ENCODE measurements at places on chromosomes 4 and X. TPM values are rescaled to one million over a fixed set of nuclear protein-coding genes. Genes with fewer than 3 reads are reported as not detected.
A peak's percentile ranks its signal among the peaks of the same experiment; 100 is the strongest.

- no peak for DNase-seq
Measured at GRCh38 chr4:14132301-14132700, 504.8 kb upstream of the BOD1L1 start.

DNA sequence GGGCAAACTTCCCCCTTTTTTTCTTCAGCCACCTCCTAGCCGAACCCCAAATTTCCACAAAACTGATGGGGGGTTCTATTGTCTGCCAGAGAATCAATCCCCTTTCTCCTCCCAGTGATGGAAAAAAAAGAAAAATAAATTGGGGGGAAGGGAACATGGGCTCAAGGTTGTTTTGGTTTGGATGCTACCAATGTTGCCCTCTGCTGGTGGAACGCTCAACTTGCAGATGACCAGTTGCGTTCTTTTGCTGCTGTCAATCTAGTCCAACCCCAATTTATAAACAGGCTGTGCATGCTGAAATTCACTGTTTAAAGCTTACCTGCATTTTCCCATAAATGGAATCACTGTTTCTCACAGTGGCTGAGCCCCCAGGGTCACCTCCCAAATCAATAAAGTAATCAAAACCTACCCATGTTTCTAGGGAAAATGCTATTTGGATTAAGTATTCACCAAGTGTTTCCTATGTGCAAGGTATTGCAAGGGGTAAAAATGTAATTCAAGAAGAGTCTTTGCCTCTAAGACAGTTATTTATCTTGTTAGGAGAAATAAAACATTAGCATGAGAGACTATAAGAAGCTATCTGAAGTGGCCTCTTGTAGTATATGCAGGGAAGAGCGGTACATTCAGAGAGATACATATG, 116.7 kb upstream of the TMEM164 start:
- DNase-seq, result peak; percentile 8

DNA sequence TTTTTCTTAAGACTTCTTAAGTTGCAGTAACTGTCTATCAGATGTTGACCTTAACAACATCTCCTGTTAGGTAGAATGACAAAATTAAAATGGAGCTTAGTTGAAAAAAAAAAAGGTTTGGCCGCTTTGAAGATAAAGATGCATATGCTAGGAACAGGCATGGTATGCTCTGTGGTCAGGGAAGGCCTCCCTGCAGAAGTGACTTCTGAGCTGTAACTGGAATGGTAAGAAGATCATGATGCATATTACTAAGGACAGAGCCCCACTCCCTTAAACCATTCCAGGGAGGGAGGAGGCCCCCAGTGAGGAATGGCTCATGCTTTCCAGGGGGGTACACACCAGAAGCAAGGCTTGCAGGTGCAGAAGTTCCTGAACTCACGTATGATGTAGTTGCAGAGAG, 43.7 kb downstream of the PDLIM5 start:
- no peak for DNase-seq

GRCh38 chr4:185541251-185541727, 6.0 kb upstream of the PDLIM3 start:
- no peak for DNase-seq

GRCh38 chr4:66028668-66029067, 358.4 kb upstream of the EPHA5 start:
- no peak for DNase-seq

DNA sequence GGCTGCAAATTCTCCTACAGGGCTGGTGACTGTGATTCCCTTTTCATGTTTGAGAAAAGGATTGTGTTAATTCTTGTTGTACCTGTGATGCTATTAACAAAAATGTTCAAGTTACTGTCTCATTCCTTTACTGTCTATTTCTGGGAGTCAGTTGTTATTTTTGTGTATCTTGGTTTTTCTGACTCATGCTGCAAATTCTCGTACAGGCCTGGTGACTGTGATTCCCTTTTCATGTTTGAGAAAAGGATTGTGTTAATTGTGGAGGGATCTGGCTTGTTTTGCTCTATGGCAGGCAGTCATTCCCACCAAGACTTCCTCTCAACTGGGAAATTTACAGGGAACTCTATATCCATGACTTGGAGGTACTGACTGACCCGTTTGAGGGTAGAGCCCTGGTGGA, 693.4 kb upstream of the INTU start:
- DNase-seq, result peak; percentile 1

GRCh38 chr4:54184581-54184980, 44.5 kb upstream of the PDGFRA start:
- no peak for DNase-seq

DNA sequence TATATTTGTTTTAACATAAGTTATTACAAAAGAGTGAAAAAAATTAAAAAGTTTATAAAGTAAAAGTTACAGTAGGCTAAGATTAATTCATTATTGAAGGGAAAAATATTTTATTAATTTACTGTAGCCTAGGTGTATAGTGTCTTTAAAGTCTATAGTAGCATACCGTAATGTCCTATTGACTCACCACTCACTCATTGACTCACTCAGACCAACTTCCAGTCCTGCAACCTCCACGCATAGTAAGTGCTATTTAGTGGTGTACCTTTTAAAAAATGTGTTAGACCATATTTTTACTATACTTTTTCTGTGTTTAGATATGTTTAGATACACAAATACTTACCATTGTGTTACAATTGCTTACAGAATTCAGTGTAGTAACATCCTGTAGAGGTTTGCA, 841.1 kb downstream of the CENPC start:
- DNase-seq, result no peak

- DNase-seq, result peak; percentile 9
Measured at GRCh38 chr4:25628451-25628850, 27.2 kb upstream of the SLC34A2 start.

GRCh38 chr4:51943221-51943620, 76.9 kb downstream of the LRRC66 start:
- peak; percentile 58 for DNase-seq

DNA sequence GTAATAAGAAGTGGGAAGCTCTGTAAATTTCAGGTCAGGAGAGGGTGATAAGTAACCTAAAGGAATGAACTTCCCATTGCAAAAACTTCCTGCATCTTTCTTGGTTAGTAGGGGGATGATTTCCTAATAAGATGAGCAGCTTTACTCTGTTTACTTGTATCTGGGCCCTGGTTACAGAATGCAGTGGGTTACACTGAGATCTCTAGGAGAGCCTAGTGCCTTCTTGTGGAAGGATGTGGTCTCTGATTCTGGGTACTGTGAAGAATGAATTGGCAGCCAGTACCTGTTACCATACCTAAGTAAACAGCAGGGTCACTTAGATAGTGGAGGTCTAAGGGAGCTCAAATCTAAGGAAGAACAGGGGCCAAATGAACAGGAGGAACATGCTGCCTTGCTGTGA, 320.6 kb downstream of the ARHGAP10 start:
- no peak for DNase-seq

DNA sequence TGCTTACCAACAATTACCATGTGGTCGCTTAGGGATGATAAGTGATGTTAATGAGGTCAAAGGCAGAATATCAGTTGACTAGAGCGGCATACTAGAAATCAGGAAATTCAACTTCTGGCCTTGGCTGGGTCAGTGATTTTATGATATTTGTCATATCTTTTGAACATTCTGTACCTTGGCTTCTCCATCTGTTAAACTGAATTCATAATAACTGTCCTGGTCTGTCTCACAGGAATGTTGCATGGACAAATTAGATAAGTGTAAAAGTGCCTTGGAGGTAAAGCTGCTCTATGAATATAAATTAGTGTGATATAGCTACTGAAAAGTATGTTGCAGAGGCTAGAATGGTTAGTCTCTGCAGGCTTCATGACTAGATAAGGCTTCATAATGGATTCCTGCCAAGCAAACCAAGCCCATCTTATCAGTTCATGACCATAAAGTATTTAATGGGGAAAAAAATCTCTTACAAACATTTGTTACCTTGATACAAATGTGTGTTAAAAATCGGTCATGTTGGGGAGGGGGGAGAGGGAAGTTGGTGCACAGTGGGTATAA, 104.6 kb upstream of the BMPR1B start:
- DNase-seq, result no peak

DNA sequence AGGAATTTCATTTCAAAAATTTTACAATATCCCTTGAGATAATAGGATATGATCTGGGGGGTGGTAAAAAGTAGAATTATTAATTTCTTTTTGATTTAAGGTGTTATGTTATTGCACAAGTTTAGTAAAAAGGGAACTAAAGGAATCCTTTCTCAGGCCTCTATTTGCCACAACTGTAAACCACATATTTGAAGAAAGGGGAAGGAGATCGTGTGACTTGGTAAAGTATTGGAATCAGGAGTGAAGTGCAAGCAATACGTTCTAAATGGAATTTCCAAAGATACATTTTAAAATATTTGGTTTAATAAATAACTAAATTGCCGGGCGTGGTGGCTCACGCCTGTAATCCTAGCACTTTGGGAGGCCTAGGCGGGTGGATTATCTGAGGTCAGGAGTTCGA, 35.3 kb upstream of the SCRG1 start:
- no peak for DNase-seq

DNA sequence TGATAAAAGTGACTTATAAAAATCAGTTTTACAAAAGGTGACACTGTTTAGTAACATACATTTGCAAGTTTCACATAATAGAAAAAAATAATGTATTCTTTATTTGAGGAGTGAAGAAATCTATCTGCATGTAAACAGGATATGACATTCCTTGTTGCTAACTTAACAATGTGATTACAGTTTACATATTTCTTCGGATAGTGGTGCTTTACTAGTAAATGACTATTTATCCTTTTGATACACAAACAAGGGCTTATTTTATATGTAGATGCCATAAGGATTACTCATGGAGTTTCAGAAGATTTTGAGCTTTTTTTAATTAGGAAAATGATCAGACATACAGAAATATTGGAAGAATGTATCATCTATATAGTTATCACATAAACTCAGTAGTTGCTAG, 126.5 kb downstream of the SLIT2 start:
- DNase-seq, result no peak

GRCh38 chrX:123477673-123478072, 255.2 kb downstream of the THOC2 start:
- no peak for DNase-seq

- no peak for DNase-seq
Measured at GRCh38 chrX:72376124-72376523, 70.4 kb upstream of the CITED1 start.

GRCh38 chr4:82293304-82293703, 80.5 kb downstream of the HNRNPD start:
- DNase-seq, result no peak

DNA sequence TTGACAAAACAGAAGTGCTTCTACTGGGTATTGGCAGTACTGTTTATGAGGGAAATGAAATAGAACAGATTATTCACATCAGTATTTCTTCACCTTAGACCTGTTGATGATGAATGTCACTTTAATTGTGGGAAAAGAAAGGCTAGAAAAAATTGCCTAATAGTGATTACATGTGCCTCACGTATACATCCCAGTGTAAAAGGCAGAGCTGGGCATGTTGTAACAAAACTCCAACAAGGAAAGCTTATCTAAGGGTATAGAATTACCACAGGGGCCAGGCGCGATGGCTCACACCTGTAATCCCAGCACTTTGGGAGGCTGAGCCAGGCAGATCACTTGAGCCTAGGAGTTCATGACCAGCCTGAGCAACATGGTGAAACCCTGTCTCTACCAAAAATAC, 4.2 kb downstream of the PGM2 start:
- no peak for DNase-seq

- DNase-seq, result peak; percentile 87
Measured at GRCh38 chr4:8537041-8537461, 43.1 kb upstream of the GPR78 start.

DNA sequence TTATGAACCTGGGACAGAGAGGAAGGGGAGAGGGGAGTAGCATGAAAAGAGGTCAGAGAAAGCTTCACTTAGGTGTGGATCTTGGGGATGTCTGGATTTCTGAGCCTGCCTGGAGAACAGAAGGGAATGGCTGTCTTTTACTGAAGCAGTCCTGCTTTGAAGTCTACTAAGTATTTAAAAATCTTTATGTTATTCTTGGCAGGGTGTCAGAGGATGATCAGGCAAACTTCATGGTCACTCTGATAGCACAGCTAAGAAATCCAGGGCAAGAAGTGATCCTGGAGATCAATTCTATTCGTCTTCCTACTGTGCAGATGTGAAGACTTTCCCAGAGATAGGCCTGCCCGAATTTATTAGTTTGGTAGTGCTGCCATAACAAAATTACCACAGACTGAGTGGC, 464.4 kb upstream of the BOD1L1 start:
- DNase-seq, result no peak

DNA sequence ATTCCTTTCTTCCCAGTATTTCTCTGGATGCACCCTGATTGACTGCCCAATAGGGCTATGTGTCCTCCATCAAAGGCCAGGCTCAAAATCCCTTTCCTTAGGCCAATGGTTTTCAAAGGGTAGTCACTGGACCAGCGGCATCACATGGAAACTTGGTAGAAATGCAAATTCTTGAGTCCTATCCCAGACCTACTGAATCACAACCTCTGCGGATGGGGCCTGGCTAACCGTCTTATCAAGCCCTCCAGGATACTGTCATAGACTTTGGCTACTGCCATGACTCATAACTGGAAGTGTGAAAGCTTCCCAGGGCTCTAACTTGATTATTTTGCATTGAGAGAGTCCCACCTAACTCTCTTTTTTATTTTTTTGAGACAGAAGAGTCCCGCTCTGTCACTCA, 71.9 kb upstream of the TFDP3 start:
- DNase-seq, result peak; percentile 28

- DNase-seq, result no peak
Measured at GRCh38 chrX:118448273-118448783, 47.3 kb upstream of the DOCK11 start.

GRCh38 chr4:87849612-87850011, 16.8 kb downstream of the MEPE start:
- no peak for DNase-seq

DNA sequence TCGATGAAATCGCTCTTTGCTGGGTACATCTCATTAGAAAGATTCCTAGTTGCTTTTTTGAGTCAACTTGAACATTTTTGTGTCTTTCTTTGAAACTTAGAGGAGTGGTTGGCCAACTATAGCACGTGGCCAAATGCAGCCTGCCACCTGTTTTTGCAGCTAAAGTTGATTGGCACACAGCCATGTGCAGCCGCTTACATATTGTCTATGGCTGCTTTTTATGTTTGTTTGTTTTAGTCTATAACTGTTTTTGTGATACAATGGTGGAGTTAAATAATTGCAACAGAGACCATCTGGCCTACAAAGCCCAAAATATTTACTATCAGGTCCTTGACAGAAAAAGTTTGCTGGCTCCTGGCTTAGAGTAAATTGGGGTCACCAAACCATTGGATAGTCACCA, 86.3 kb downstream of the CLCN4 start:
- no peak for DNase-seq

GRCh38 chrX:39242187-39242586, 440.9 kb downstream of the MID1IP1 start:
- no peak for DNase-seq

Gene RGN
- total RNA-seq, result 0.30 TPM

Gene NPY5R
- not detected for total RNA-seq

Gene ZNF518B
- total RNA-seq, result 10.9 TPM

Gene LARP7
- 53.8 TPM for total RNA-seq

Gene LRIT3
- not detected for total RNA-seq

Gene RIBC1
- not detected for total RNA-seq

Gene CXCR3
- not detected for total RNA-seq

Gene BCORL1
- 0.13 TPM for total RNA-seq

Gene ADH1C
- total RNA-seq, result not detected
